ENCODE measurements at places on chromosomes 13 and 19.

- no peak for DNase-seq
Observed at GRCh38 chr13:57582032-57582431, 49.5 kb upstream of the PCDH17 start.

DNA sequence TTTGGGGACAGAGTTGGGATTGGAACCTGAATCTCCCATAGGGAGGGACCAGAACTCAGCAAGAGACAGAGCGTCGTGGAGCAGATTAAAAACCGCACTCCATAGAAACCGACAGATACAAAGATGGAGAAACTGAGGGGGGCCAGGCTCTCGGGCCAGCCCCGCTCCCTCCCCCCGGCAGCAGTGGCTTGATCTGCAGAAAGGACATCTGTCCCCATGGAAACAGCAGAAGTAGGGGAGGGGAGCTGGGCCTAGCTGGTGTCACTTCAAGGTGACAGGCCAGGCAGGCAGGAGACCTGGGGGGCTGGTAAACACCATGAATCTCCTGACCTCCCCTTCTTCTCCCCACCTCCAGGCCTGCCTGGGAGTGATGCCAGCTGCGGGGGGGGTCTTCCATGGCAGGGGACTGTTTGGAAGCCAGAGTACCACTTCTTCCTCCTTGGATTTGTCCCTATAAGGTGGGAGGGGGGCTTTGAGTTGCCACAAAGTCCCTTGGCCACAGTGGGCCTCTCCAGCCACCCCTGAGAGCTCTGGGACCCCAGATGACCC lies 10.9 kb downstream of the TMIGD2 start:
- no peak for DNase-seq

DNA sequence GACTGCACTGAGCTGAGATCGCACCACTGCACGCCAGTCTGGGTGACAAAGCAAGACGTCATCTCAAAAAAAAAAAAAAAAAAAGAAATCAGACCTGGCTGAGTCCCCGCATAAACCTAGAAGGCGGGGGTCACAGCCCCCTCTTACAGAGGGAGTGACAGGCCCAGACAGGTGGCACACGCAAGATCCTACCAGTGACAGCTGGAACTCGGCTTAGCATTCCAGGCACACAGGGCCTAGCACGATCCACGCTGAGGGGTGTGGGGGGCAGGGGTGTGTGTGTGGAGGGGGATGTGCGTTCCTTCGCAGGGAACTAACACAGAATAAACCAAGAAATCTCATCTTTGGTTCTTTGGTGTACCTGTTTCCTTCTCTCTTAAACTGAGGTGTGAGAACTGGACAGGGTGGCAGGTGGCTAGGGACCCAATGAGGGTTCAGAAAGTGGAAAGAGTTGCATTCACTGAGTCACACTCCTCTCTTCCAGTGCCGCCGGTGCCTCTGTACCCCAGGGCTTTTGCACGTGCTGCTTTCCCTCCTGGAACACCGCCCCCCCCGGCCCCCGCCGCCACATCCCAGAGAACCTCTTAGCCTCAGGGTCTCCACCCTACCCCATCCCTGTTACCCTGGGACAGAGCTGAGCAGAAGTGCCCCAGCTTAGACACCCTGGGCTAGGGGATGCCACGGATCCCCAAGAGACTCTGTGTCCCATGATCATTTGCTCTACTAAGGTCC lies 5.0 kb downstream of the SGTA start:
- DNase-seq, result no peak

GRCh38 chr13:32340914-32341313 lies 25.6 kb downstream of the BRCA2 start:
- no peak for DNase-seq

DNA sequence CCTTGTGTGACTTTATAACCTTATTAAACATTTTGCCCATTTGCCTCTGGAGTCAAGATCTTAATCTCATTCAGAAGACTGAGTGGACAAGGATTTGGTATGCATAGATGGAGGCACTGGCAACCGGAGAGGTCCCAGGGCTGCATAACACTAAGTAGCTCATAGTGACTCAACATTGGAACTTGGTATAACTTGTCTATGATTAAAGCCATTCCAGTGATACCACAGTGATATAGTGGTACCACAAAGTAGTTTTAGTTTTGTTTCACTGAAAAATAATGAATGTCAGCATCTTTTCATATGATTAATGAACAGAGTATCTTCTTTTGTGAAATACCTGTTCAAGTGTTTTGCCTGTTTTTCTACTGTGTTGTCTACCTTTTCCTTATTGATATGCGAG lies 26.4 kb downstream of the CDK8 start:
- DNase-seq, result no peak

- DNase-seq, result no peak
Observed at GRCh38 chr19:57708641-57709361, at the start of gene ZNF154. Gene ZNF154 (minus strand): TSS chr19:57709204. CDS start chr19:57708971, 233 bp downstream.

DNA sequence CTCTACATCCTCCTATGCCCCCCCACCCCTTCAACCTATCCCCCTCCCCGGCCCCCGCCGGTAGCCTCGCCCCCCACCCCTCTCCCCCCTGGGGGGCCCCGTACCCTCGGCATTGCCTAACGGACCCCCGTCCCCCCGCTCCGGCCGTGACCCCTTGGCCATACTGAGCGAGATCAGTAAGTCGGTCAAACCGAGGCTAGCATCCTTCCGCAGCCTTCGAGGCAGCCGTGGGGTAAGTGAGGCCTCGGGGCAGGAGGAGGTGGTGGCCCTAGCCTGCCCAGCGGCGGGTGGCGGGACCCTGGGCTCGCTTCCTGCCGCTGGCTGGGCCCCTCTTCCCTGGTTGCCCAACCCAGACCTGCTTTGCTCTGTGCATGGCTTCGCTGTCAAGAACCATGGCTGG lies 6.5 kb downstream of the TRIP10 start:
- DNase-seq, result no peak

- DNase-seq, result no peak
Observed at GRCh38 chr13:73129023-73129422, 70.2 kb downstream of the KLF5 start.

- DNase-seq, result no peak
Observed at GRCh38 chr13:43232144-43232872, 208.9 kb downstream of the DNAJC15 start.

GRCh38 chr13:111911754-111912452 lies 155.0 kb upstream of the SOX1 start:
- DNase-seq, result no peak

GRCh38 chr19:30704771-30705330 lies 332.7 kb downstream of the ZNF536 start:
- no peak for DNase-seq

DNA sequence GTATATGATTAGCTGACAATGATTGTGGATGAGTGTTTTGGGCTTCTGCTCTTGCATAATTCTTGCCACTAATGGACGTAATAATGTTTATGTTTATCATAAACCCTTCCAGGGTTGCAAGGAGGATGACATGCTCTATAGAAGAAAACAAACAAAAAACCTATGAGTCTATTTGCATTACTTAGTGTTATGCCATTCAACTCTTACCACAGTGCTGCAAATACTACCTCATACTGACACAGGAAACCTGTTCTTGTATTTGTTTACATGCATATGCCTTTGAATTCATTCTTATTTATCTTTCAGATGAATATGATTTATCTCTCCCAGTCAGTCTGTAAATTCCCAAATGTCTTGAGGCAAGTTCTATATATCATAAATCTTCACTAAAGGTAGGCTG lies 39.6 kb upstream of the FREM2 start:
- no peak for DNase-seq

DNA sequence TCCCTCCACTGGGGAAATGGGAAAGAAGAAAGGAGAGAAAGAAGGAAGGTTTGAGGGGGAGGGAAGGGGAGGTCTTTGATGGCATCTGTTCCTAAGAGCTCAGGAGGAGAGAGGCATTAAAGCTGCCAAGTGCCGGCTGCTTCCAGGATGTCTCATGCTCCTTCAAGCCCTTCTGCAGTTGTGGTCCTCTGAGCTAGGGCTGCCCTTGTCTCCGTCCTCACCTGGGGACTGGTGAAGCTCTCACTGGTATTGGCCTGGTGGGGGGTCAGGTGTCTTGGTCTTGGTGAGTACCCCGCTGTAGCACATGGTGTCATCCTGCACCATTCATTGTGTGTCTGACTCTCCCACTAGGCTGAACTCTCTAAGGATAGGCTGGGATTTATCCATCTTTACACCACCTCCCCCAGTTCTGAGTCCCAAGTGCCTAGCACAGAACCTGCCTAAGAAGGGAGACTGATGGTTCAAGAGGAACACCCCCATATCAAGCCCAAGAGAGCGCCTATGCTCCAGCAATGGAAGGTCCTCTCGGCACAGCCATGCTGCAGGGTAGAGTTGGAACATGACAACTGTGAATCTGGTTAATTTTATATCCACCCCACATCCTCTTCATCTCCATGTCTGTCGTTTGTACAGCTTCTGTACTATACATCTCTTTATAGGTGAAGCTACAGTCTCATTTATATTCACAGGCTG lies 83.7 kb downstream of the AKAP11 start:
- no peak for DNase-seq

DNA sequence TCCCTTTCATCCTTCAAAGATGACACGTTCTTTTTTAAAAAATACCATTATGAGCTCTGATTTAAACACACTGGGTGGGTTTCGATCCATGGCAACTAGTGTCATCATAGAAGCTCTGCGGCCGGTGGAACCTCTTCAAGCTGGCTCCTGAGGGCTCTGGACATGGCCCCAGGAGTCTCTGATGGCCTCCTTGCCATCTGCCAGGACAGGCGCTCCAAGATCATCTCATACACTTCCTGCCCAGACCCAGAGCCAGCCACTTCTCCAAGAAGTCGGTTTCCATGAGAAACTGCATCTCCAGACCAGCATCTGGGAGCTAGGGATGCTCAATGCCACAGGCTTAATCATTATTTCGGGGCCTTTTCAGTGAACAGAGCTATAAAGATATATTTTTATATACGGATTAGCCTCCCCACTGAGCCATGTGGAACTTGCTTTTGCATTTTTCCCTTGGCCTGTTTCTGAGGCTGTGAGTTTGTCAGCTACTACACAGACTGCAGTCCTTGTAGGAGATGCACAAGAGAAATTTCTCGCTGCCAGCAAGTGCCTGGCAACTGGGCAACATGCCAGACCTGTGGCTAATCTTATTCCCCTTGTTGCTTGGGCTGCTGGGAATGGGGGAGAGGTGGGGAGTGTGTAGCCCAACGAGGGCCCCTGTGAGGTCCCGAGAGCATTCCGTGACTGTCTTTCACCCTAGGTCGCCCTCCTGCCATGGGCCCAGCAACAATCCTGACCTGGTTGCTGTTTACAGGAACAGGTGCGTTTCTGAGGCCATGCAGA lies 15.9 kb downstream of the SUGP1 start:
- no peak for DNase-seq

DNA sequence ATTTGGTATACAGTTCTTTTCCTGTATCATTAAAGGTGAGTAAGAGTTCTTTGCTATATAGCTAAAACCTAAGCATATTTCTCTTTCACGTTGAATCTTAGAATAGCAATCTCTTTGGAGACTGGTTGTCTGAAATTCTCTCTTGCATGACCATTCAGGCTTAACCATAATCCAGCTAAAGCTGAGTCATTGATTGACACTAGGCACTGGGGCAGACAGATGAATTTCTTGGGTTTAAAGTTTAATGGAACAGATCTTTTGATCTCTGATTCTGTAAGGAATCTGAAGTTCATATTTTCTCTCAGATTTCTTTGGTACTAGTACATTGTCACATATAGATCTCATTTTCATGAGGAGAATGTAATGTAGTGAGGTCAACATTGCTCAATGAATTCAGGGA lies 397.3 kb upstream of the MIR17HG start:
- DNase-seq, result no peak

GRCh38 chr13:32150239-32150638 lies 118.7 kb downstream of the FRY start:
- DNase-seq, result no peak

DNA sequence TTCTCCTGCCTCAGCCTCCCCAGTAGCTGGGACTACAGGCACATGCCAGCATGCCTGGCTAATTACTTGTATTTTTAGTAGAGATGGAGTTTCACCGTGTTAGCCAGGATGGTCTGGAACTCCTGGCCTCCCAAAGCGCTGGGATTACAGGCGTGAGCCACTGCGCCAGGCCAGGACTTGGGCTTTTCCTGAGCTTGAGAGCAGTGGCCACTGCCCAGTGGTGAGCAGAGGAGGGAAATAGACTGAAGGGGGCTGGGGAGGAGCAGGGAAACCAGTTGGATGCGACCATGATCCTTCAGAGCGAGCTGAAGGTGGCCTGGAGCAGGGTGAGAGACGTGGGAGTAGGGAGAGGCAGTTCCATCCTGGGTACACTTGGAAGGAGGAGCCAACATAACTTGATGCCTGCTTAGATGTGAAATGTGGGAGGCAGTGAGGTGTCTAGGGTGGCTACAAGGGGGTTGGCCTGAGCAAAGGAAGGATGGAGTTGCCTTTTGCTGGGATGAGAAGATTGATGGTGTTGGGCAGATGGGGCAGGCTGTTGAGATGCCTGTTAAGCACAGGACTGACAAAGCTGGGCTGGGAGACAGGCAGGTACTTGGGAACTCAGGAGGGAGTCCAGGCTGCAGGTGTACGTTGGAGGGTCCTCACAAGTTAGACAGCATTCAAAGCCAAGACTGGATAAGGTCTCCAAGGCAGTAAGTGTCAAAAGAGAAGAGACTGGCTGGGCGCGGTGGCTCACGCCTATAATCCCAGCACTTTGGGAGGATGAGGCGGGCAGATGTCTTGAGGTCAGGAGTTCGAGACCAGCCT lies 31.8 kb downstream of the KCTD15 start:
- no peak for DNase-seq

DNA sequence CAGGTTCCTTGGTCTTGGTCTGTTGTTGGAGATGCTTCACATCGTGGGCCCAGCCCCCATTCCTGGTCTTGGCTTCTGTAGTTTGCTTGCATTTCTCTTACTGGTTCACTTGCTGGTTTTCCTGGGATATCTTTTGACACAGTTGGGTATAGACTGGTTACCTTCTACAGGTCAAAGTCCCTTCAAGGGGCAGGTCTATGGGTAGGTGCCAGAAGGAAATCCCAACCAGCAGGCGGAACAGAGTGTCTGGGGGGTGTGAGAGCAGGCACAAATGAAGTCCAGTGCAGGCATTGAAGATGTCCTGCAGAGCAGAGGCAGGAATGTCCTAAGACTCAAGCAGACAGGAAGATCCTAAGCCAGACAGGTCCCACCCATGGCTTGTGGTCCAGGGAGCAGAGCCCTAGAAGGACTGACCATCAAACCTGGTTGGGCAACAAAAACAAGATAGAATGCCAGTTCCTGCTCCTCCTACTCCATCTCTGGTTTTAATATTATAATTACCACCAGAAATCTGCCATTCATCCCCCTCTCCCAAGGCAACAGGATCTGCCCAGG lies 17.7 kb upstream of the WASF3 start:
- DNase-seq, result no peak

DNA sequence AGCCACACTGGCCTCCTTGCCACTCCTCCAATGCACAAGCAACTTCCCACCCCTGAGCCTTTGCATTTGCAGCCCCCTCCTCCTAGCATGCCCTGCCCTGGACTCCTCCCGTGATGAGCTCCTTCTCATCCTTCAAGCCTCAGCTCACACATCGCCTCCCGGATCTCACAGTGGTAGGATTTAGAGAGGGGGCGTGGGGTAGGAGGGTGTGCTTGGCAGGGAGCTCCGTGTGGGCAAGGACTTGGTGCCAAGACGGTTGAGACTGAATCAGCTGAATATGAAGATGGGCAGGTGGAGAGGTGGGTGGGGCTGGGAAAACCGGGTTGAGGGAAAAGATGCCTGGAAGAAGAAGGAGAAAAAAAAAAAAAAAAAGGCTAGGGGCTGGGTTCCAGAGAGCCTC lies 48.4 kb upstream of the ZNRF4 start:
- DNase-seq, result no peak
